ENCODE measurements at places on chromosomes 13 and 19.

DNA sequence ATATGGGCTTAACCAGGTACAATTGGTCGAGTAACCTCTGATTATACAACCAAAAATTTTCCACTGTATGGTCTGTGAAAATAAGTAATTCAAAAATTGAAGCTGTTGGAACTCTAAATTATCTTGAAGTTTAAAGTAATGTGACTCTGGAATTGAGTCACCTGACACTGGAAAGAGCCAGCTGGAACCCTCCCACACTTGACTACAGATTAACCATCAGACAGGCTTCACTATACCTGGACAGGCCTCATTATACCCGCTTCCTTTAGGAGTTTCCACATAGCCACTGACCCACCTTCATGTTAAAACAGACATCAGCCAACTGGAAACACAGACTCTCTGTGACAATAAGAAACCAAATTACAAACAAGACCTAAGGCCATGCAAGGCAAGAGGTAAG lies 1.3 kb downstream of the ZNF433 start:
- no peak for DNase-seq

GRCh38 chr19:18239303-18239702 lies 13.1 kb upstream of the PDE4C start:
- DNase-seq: no peak

DNA sequence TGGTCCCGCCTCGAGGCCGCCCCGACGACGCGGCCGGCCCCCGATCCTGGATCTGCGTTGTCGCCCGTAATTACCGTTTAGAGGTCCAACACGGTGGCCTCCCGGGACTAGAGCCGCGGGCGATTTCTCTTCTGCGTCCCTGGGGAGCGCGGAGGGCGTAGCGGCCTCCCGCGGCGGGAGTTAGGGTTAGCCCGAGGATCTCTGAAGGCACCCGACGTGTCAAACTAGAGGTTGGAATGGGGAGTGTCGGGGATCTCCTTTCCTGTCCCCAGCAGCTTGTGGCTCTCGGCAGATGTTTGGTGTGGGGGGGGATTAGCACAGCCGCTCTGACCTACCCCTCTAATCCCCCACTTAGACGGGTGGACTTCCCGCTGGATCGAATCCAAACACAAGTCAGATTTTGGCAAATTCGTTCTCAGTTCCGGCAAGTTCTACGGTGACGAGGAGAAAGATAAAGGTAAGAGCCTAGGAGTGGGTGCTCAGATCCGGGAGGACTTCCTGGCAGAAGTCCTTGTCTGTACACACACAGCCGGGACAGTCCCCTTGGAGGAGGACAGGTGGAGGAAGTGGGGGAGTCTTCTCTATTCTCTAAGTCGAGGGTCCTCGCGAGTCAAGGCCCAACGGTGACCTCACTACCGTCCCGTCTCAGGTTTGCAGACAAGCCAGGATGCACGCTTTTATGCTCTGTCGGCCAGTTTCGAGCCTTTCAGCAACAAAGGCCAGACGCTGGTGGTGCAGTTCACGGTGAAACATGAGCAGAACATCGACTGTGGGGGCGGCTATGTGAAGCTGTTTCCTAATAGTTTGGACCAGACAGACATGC lies 581 bp downstream of the CALR start:
- no peak for DNase-seq

DNA sequence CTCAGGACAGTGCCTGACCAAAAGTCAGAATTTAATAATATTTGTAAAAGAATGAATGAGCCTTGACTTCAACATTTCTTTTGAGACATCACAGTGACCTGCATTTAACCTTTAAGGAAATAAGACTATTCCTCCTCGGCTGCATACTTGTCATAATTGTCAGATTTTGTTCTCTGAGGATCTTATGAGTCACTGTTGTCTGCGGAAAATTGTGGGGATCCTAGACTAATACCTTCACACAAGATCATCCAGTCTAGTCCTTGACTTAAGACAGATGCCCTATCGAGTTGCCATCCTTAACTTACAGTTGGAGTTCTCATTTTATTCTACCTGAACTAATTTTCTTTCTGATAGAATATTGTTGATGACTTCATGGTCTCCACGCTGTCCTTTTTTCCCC lies 198.4 kb downstream of the DLEU7 start:
- DNase-seq: no peak

- DNase-seq: no peak
These were observed 1019.5 kb downstream of the PCDH9 start for GRCh38 chr13:66210677-66211076.

DNA sequence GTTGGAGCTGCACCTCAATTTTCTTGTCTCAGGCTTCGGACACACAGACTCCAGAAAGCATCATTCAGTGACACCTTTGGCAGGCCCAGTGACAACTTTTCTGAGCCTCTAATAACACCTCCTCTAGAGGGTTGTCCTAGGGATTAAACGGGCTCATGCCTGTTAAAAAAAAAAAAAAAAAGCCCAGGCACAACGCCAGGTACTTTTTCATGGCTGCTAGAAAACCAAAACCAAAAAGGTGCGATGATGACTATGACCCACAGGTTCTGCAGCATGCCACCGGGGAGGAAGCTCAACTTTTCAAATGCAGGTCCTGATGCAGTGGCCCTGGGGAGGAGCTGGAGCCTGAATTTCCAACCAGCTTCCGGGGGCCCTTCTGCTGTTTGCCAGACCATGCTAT lies 184.2 kb downstream of the ABCC4 start:
- no peak for DNase-seq

DNA sequence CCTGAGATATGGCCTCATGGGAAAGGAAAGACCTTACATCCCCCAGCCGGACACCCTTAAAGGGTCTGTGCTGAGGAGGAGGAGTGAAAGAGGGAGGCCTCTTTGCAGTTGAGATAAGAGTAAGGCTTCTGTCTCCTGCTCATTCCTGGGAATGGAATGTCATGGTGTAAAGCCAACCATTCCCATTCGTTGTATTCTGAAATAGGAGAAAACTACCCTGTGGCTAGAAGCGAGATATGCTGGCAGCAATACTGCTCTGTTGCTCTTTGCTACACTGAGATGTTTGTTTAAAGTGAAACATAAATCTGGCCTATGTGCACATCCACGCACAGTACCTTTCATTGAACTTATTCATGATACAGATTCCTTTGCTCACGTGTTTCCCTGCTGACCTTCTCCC lies 783 bp upstream of the ZNF587B start:
- no peak for DNase-seq

- no peak for DNase-seq
These were observed 25.2 kb downstream of the IL17D start for GRCh38 chr13:20728579-20729311.

GRCh38 chr13:33213024-33213768 lies 72.4 kb downstream of the STARD13 start:
- DNase-seq: no peak

All from bone marrow (tissue), 2 donors.